ENCODE measurements at places on chromosomes 2 and 18. TPM values are rescaled to one million over a fixed set of nuclear protein-coding genes. Genes with fewer than 3 reads are reported as not detected.

Gene CREB1
- total RNA-seq, result 39.9 TPM

Gene SEMA4C
- 15.1 TPM for total RNA-seq

Gene KCNG3
- not detected for total RNA-seq

Gene ATP6V1C2
- not detected for total RNA-seq

Gene DYNAP
- total RNA-seq, result not detected

DNA sequence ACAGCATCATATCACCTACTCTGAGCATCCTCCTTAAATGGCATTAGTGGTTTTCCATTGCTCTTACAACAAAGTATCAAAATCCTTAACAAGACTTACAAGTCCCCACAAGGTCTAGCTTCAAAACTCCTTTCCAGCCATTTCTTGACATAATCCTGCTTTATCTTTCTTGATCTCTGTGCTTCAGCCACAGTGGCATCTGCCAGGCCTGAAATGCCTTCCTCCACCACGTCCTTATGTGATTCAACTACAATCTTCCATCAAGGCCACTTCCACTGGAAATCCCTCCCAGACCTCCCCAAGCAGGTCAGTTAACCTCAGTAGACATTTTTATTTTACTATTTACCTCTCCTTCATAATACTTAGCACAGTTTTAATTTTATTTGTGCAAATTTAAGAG, 83.8 kb upstream of the CCDC150 start:
- DNase-seq, result peak; percentile 51
- peaks cover 11% of the 10 kb centered on the region for H3K4me1 ChIP-seq
- peak overlapping the region; percentile 14 for H3K27ac ChIP-seq
- H3K36me3 ChIP-seq, result peaks cover 6% of the 10 kb centered on the region
- no peaks in the 10 kb centered on the region for H3K27me3 ChIP-seq

DNA sequence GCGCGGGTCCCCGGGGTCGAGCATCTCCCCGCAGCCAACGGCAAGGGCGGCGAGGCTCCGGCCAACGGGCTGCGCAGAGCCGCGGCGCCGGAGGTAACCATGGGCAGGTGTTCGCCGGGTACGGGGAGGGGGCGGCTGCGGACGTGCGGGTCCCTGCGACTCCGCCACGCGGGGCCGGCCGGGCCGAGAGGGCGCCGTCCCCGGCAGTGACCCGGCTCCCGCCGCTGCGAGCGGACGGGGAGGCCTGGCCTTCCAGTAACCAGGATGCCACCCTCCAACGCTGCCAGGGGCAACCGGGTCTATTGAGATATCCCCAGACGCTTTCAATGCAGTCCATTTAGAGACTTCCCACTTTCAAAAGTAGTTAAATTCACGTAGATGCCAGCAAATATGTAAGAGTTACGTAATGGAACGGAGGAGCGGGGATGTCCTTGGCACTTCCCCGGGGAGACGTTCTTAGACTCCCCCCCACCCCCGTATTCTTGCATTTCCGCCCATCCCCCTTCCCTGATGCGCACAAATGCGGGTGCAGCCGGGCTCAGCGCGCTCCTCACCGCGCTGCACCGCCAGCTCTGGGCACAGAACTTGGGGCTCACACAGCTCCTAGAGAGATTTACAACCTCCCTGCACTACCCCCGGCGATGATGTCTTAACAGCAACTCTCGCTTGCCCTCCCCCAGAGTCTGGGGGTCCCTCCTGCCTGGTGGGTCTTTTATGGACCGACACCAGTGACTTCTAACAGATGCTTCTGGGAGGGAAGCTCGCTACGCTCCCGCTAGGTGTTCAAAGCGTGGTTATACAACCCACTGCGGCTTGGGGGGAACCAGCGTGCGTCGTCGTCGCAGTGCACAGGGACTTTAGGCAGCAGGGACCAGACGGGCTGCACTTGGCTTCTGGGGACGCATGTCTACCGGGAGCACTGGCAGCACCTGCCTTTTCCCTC, 657 bp downstream of the SGPP2 start:
- H3K36me3 ChIP-seq, result no peaks in the 10 kb centered on the region
- no peak overlapping the region for H3K4me3 ChIP-seq
- no peak for DNase-seq
- H3K27me3 ChIP-seq, result peaks cover 5% of the 10 kb centered on the region
- H3K27ac ChIP-seq, result no peak overlapping the region

DNA sequence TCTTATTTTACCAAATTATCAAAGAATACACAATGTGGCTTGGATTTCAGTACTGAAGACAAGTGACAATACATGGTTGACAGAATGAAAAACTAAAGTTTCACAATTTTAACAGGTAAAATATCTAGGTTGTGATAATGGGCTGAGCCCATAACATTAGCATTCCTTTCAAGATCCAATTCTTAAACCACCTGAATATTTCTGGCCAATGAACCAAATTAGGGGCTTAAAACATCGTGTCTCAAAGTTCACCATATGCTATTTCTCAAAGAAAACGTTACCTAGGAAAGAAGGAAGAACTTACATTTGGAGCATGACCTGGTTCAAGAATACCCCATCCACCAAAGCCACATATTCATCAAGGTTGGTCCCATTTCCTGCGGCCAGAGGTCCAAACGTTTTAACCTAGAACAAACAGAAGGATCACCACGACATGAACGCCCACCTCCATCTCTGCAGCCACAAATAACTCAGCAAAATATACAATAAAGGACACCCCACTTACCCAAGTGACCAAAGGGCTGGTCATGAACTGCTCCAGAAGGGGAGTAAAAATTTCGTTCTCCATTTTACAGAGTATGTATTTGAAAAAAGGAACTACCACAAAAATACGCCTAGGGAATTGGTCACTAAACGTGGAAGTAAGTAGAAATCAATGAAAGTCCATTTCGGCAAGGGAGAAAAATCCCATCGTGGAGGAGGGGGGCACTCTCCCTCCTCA, 984 bp downstream of the CCDC88A start:
- H3K36me3 ChIP-seq, result peaks cover 6% of the 10 kb centered on the region
- H3K27ac ChIP-seq, result peak overlapping the region; percentile 92
- H3K4me1 ChIP-seq, result peaks cover 64% of the 10 kb centered on the region
- peak overlapping the region; percentile 94 for H3K4me3 ChIP-seq

- H3K4me1 ChIP-seq, result peaks cover 97% of the 10 kb centered on the region
- DNase-seq, result peak; percentile 80
- peak overlapping the region; percentile 83 for H3K27ac ChIP-seq
- peaks cover 42% of the 10 kb centered on the region for H3K36me3 ChIP-seq
- peak overlapping the region; percentile 76 for H3K4me3 ChIP-seq
These were observed 31.8 kb downstream of the KLF7 start for GRCh38 chr2:207133820-207134519.

DNA sequence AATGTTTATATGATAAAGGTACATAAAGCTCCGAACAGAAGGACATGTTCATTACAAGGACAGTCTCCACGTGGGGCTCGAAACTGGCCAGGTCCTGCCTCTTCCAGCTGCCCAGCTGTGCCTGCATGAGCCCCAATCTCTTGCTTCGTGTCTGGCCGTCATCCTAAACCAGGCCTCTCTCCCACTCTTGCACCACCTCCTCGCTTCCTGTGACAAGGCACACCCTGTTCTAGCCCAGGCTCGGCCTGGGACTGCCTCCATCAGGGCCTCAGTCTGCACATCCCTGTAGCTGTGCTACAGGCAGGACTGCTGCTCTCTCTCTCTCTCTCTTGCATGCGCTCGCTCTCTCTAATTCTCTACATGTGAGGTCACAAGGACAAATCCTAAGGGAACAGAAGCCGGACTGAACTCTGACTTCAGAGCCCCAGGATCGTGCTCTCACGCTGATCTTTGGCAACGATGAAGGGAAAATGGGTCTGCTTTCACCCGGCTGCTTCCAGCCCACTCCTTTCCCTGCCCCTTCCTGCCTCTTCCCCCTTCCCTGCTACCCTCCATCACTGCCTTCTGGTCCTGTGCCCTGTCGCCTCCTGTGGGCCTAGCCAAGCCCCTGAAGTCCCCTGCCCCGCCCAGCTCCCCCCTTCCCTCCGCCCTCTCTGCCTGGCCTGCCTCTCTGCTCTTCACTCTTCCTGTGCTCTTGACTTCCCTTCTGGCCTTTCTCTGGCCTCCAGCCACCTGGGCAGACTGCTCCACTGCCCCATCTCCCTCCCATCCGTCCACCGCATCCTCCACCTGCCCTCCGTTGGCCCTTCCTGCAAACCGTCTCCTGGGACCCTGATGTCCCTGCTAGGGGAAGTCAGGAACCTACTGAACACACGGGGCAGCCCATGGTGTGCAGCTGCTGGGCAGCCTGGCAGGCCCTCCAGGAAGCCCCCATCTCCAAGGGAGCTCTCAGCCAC, 7.8 kb upstream of the GPR55 start:
- peak; percentile 5 for DNase-seq
- H3K36me3 ChIP-seq, result no peaks in the 10 kb centered on the region
- H3K27ac ChIP-seq, result no peak overlapping the region
- H3K4me1 ChIP-seq, result peaks cover 9% of the 10 kb centered on the region

DNA sequence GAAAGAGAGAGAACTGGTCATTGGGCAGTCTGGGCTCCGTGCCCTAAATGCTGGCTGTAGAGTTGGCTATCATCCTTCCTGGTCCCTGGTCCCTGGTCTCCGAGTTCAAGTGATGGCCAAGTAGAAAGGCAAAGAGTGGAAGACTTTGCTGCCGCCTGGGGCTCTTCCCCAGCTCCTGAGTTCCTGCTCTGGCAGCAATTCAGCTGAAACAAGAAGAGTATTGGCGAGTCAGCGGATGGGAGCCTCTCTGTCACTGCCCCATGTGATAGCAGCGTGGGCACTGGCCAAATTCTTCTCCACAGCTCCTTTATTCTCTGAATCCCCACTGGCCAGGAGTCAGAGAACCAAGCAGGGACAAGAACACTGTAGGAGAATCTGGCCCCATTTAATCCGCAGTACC, 351.0 kb upstream of the POU3F3 start:
- H3K4me3 ChIP-seq, result no peak overlapping the region
- no peak overlapping the region for H3K27ac ChIP-seq
- H3K36me3 ChIP-seq, result no peaks in the 10 kb centered on the region
- no peak for DNase-seq
- H3K4me1 ChIP-seq, result no peaks in the 10 kb centered on the region
- H3K27me3 ChIP-seq, result no peaks in the 10 kb centered on the region

GRCh38 chr2:79200762-79201161, 41.2 kb upstream of the REG3A start:
- no peaks in the 10 kb centered on the region for H3K4me1 ChIP-seq
- no peaks in the 10 kb centered on the region for H3K36me3 ChIP-seq
- DNase-seq, result no peak
- H3K27ac ChIP-seq, result no peak overlapping the region
- no peak overlapping the region for H3K4me3 ChIP-seq

DNA sequence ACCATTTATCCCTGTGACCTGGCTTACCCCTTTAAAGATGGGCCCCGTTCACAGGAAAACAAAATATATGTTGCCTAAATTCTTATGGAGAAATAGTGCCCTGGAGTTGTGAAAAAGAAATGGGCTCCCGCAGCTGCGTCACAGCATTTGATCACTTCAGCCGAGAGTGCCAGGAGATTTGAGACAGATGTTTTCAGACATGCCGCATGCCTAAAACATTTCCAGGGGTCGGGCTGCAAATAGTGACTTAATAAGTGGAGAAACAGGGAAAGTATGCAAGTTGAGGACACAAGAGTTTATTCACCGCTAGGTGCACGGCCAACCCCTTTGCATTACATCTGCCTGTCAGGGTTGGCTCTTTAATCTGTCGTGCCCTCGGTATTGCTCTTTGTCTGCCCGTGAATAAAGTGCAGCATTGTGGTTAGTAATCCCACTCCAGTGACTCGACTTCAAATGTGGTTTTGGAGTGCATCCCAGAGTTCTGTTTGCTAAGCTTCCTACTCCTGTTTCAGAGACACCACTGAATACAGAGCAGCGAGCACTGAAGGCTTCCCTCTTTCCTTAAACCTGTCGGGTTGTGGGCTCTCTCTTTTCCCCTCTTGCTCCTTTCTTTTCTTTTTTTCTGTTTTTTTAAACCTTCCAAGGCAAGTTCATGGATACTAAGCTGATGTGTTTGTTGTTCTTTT, 187.5 kb downstream of the LTBP1 start:
- H3K27ac ChIP-seq, result peak overlapping the region; percentile 91
- H3K4me1 ChIP-seq, result peaks cover 70% of the 10 kb centered on the region
- no peaks in the 10 kb centered on the region for H3K27me3 ChIP-seq
- peaks cover 25% of the 10 kb centered on the region for H3K36me3 ChIP-seq

GRCh38 chr2:231032575-231033140, 4.7 kb upstream of the C2orf72 start:
- no peak overlapping the region for H3K4me3 ChIP-seq
- no peak for DNase-seq
- H3K27me3 ChIP-seq, result peaks cover 27% of the 10 kb centered on the region
- H3K4me1 ChIP-seq, result no peaks in the 10 kb centered on the region

DNA sequence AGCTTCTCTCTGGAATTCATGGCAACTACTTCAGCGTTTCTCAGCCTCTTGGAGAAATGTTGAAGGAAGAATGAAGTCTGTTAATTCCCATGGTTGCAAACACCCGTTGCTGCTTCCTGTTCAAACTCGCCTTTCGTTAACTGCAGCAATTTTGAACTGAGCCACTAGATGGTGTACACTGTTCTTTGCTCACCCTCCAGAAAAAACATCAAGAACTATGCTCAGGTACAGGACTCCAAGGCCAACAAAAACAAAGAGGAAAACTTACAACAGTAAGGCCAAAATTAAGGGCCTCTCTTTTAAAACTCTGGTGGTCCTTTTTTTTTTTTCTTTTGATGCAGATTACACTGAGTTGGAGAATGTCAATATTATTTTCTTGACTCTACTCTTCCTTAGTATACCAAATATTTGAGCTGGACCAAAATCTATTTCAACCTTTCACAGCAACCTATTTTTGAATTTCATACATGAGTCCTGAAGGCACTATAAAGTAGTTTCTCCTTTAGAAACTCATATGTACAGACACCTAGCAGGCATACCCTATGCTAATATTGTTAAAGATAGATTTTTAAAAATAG, 58.2 kb downstream of the KLHL14 start:
- H3K27ac ChIP-seq, result no peak overlapping the region
- H3K36me3 ChIP-seq, result no peaks in the 10 kb centered on the region
- no peaks in the 10 kb centered on the region for H3K4me1 ChIP-seq
- peak; percentile 10 for DNase-seq

DNA sequence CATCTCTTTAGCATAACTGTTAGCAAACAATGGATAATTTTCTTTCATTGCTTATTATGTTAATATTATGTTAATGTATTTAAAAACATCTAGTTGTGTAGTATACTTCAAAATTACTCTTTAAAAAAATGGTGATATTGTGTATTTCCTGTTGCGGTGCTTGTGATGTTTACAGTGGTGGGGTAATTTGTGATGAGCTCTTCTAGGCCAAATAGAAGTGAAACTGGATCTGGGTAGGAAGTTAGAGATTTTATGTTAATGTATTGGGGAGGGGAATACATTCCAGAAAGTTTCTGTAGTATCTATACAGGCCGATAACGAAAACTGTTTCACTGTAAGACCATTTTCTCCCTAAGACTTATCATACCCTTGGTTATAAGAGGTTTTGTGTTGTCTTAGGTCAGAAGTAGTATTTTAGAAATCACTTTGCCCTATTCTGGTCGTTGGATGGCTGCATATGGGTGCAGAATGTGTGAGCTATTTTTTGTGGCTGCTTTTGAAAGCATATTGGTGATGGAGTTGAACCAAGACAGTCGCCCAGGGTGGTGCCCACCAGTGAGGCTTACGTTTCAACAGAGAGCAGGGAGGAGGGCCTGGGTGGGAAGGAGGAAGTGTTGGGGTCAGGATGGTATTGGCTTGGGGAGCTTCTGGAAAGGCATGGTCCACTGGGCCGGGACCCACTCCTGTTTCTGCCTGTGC, 5.8 kb downstream of the TSHZ1 start:
- peaks cover 5% of the 10 kb centered on the region for H3K36me3 ChIP-seq
- peak overlapping the region; percentile 90 for H3K27ac ChIP-seq
- no peak for DNase-seq

Data from HFFc6 (cell line).